ENCODE measurements at places on chromosomes 6 and 20.

- DNase-seq: no peak
Observed at GRCh38 chr20:6200092-6200491, 77.3 kb upstream of the FERMT1 start.

- no peak for DNase-seq
Observed at GRCh38 chr6:93785694-93786030, 366.3 kb upstream of the EPHA7 start.

DNA sequence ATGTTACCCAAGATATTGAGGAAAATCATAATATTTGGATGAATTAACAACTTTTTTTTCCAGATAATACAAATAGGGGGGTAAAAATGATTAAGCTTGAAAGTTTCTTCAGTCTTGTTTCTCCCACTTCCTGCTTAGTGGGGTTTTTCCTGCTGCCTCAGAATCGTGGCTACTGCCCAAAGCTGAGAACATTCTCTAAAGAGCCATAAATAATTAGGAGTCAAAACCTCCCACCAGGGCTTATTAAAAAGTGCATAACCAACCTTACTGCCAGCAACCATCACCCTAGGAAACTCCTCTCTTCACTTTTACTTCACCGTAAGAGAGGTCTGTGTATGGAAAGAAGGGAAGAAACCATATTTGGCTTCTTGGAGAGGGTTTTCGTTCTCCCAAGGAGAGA is 9.0 kb upstream of the LCA5 start:
- no peak for DNase-seq

DNA sequence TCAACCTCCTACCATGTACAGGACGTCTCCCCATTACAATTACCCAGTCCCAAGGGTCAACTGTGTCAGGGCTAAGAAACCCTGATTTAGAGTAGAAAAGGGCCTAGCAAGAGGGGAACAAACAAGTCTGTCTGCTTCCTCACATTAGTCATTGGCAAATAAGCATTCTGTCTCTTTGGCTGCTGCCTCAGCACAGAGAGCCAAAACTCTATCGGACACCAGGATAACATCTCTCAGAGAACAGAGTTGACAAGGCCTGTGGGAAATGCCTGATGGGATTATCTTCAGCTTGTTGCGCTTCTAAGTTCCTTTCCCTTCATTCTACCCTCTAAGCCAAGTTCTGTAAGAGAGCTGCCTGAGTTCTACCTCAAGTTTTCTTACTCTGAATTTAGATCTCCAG is 19.0 kb upstream of the VSX1 start:
- no peak for DNase-seq

DNA sequence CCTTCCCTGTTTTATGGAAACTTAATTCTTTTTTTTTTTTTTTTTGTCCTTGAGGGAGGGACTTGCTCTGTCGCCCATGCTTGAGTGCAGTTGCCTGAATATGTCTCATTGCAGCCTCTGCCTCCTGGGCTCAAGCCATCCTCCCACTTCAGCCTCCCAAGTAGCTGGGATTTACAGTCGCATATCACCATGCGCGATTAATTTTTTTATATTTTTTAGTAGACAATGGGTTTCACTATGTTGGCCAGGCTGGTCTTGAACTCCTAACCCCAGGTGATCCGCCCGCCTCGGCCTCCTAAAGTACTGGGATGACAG is 654 bp downstream of the TMEM14C start:
- DNase-seq: no peak

DNA sequence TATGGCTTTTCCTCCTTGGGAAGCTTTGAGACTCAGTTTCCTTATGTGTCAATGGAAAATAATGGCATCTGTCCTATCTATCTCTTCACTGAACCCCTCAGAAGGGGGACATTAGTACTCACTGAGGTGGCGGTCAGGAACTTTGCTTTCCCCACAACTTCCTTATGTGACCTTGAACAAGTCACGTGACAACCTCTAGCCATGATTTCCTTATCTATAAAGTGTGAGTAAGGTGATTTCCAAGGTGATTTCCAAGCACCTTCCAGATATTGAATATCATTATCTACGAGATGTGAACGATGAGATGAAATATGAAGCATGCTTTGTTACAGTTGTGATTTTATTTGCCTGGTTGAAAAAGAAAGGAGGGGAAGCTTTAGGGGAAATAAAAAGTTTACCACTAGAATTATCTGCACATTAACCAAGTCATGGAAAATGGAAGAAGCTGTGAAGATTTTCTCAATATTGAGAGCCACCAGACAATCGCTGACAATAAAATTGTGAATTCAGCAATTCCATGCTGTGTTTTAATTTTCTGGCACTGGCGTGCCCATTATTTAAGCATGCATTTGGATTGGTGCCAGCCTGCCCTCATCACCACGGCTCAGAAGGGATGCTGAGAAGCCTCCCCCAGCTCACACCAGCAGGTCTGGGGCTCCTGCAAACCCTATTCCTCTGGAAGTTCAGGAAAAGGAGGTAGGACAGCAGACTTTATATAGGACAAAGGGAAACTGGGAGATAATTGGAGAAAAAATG is 255.3 kb downstream of the CD83 start:
- no peak for DNase-seq

DNA sequence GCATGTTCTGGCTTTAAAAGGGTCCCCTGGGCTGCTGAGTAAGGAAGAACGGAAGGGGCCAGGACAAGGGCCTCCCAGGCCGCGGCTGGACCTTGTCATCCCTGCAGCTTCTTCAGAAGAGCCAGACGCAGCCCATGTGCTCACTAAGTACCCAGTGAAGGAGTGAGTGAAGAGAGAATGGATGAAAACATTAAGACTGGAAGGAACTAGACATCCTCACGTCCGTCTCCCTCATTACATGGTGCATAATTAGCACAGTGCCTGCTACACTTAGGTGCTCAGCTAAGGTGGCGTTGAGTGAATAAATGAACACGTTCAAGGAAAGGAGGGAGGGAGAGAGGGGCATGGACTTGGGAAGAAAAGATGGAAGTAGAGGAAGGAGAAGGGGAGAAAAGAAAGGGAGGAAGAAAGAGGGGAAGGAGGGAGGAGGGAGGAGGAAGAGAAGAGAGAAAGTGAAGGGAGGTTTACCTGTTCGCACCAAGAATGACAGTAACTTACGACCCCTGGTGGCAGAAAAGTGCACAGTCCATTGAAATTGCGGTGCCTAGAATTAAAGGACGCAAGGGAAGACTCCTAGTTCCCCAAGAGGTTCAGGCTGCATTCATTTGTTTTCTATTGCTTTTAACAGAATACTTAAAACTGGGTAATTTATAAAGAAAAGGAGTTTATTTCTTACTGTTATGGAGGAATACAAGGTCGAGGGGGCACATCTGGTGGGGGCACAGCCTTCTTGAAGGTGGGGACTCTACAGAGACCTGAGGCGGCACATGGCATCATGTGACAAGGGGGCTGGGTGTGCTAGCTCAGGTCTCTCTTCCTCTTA is 8.0 kb downstream of the TP53RK start:
- DNase-seq: peak; percentile 32

- DNase-seq: peak; percentile 17
Observed at GRCh38 chr6:106997392-106998158, 23.0 kb upstream of the CD24 start.

DNA sequence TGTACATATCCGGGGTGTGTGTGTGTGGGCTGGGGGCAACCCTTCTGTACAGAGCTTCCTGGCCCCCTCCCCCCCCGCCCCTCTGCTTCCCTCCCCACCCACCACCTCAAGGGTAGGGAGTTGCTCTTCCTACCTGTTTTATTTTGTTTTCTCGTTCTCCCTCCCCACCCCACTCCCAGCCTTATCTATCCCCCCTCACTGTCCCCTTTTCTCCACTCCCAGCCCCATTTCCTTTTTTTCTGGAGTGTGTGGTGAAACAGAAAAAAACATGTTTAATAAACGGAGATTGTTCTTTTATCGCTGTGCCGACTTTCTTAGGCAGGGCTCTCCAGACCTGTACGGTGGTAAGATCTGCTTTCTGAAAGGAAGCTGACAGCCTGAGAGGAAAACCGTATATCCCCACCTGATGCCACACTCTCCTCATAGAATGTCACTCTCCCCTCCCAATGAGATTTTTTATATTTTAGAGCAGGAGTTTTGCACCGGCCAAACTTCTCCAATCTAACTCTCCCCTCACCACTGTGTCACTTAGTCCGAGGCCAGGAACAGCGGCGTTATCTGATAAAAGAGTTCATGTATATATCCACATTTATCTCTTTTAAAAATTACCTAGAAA is 875 bp upstream of the ZBTB9 start:
- no peak for DNase-seq
